A172 (cell line): ENCODE measurements at places on chromosomes 2 and 18. TPM values are rescaled to one million over a fixed set of nuclear protein-coding genes. Genes with fewer than 3 reads are reported as not detected.

Gene SCN7A
- total RNA-seq: 0.02 TPM in 1 of 2 replicates, not detected in the other

Gene YES1
- total RNA-seq: 148 and 171 TPM in 2 replicates

Gene FOXI3
- total RNA-seq: not detected in 2 replicates

Gene COBLL1
- total RNA-seq: 6.7 and 9.8 TPM in 2 replicates

Gene SLC5A7
- total RNA-seq: not detected in 2 replicates

Gene CEP192
- 30.1 and 30.5 TPM in 2 replicates for total RNA-seq

Gene FSIP2
- 0.03 TPM in 1 of 2 replicates, not detected in the other for total RNA-seq

Gene TYW5
- 7.9 and 8.8 TPM in 2 replicates for total RNA-seq

Gene MSH6
- 101 and 112 TPM in 2 replicates for total RNA-seq

Gene KANSL1L
- 12.9 and 18.6 TPM in 2 replicates for total RNA-seq

Gene LHCGR
- total RNA-seq: not detected in 2 replicates

Gene CRYBA2
- not detected in 2 replicates for total RNA-seq

Gene KYNU
- 1.4 and 3.9 TPM in 2 replicates for total RNA-seq

Gene PDE11A
- 0.03 and 0.91 TPM in 2 replicates for total RNA-seq

Gene SLC4A5
- 0.07 TPM in 1 of 2 replicates, not detected in the other for total RNA-seq

Gene EPB41L5
- total RNA-seq: 11.1 and 14.8 TPM in 2 replicates

Gene NCKAP5
- 0.07 and 3.7 TPM in 2 replicates for total RNA-seq

Gene SERPINB12
- total RNA-seq: not detected in 2 replicates

Gene IL1F10
- total RNA-seq: not detected in 2 replicates

Gene TMEM87B
- 26.0 and 41.6 TPM in 2 replicates for total RNA-seq

Gene PMS1
- total RNA-seq: 26.9 and 28.1 TPM in 2 replicates

Gene FAM228A
- total RNA-seq: not detected in 2 replicates

Gene RNF125
- total RNA-seq: 0.02 and 0.36 TPM in 2 replicates

Gene GREB1
- 2.8 and 3.4 TPM in 2 replicates for total RNA-seq
